ENCODE measurements at places on chromosomes 4 and X.

- DNase-seq, result no peak
Measured at GRCh38 chr4:158214856-158215255, 4.6 kb downstream of the TMEM144 start.

DNA sequence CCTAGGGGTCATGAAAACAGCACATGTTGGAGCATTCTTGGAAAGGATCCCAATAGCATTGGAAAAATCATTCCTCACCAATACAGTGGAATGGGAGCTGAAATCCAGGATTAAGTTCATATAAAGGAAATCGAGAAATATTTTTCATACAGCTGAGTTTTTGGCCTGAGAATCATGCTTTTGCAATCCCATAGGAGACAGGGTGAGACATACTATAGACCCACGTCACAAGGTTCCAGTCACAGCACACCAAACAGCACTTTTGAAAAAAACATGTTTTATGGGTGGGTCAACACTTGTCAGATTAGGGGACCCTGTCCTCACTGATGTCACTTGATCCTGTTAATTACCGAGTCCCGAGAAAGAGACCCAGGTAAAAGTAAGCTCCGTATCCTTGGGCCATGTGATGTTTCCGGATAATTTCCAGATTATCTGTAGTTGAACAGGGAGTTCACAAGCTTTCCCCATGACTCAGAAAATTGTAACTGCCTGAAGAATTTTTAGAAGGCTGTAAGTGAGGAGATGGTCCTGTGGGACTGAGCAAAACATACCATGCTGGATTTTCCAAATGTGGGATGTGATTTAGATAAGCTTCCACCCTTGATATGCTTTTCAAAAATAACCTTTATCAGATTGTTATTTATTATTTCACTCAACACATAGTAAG, 80.9 kb upstream of the TLR3 start:
- DNase-seq, result no peak

GRCh38 chrX:39869846-39870601, 227.7 kb downstream of the BCOR start:
- no peak for DNase-seq

- DNase-seq, result no peak
Measured at GRCh38 chr4:38058151-38058550, 98.0 kb downstream of the PTTG2 start.

DNA sequence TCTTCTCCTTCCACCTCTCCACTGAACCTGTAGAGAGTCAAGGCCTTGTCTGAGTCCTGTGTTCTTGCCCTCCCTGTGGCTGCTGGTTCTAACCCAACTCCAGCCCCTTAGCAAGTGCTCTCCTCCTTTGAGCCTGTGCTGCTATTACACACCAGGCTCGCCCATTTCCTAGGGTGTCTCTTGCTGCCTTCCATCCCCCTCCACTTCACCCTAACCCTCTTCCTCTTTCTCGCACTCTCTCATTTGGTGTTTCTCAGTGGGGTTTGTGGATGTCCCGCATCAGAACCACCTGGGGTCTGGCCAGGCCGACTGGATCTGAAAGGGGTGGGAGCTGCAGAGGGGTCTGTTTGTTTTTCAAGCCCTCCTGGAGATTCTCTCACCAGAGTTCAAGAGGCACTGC, 156.7 kb downstream of the SPRY1 start:
- DNase-seq, result no peak

- DNase-seq, result no peak
Measured at GRCh38 chr4:83361416-83362103, 26.9 kb upstream of the HPSE start.

DNA sequence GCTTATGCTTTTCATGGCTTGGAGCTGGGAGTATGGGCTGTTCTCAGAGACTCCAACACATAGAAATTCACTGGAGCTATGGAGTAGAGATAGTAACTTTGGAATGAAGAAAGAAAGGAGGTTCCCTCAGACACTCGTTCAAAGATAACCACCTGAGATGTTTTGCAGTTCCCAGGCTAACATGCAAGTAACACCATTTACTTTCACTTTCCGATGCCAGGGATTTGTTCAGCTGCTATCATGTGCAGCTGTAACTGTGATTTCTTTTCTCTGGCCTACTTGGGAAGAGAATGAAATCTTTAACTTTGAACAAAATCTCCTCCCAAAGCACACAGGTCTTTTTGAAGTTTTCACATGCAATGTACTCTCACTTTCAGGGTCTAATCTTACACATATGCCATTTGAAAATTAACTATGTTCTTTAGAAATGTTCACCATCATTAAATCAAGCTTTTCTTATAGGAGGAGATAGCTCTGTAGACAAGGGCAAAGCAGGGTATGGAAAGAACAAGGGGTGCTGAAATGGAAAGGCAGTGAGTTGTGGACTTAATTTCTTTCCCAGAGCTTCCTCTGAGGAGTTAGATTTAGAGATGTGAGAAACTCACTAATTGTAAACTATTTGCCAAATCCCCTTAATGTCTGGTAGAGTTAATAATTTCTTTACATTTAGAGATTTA, 514.3 kb downstream of the PDHA2 start:
- DNase-seq, result no peak

- no peak for DNase-seq
Measured at GRCh38 chr4:53280846-53281245, 85.0 kb downstream of the SCFD2 start.

DNA sequence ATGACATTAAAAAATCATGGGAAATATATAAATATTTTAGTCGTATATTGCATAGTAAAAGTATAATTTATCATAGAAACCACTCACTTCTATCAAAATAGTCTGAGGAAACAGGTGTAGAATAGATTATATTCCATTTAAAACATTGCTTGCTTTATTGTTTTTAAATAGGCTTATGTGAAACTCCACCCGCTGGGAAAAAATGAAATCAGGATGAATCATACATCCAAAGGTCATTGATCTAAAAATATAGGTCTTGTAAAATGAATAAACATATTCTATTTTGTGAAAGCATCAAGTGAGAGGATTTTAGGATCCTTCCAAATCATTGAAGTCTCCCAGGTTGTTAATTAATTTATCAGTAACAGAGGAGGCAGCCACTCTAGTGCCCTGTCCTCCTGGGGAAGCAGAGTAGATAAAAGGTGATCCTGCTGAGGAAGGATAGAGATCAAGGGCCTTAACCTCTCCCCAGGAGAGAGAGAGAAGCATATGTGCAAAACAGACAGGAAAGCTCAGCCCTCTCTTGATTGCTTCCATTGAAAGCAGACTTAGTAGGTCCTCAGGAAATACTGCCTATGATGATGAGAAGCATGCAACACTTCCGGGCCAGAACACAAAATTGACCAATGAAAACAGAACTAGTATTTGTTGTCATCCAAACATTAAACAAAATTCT, 96.8 kb upstream of the MAP9 start:
- no peak for DNase-seq

DNA sequence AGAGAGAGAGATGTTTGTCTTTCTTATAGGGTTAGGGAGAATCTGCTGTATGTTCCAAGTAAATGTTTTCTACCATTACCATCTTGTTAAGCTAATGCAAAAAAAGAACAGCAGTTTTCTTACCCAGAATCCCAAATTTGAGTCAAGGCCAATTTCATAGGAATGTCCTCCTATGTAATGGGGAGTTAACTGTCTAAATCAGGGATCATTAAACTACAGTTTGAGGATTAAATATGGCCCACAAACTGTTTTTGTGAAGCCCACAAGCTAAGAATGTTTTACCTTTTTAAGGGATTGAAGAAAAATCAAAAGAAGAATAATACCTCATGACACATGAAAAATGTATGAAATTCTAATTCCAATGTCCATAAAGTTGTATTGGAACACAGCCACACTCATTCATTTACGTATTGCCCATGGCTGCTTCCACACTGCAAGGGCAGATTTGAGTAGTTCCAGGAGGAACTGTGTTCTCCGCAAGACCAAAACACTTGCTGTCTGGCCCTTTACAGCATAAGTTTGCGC, 113.2 kb upstream of the SPRY1 start:
- DNase-seq, result no peak

DNA sequence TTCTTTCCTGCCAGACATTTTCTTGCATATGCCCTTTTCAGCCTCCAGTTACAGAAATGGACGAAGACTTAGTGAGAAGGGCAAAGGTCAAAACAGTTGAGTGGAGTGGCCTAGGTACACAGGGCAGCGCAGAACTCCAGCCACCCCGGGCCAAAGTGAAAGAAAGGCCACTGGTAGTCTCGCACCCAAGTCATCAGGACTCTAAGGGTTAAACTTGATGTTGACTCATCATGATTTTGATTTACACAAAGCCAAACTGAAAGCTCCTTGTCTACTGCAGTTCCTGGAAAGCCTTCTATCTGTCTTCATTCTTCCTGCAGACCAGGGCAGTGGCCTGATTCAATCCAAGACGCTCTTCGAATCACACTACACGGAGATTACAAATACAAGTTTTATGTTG, 2.6 kb upstream of the IL13RA1 start:
- no peak for DNase-seq

DNA sequence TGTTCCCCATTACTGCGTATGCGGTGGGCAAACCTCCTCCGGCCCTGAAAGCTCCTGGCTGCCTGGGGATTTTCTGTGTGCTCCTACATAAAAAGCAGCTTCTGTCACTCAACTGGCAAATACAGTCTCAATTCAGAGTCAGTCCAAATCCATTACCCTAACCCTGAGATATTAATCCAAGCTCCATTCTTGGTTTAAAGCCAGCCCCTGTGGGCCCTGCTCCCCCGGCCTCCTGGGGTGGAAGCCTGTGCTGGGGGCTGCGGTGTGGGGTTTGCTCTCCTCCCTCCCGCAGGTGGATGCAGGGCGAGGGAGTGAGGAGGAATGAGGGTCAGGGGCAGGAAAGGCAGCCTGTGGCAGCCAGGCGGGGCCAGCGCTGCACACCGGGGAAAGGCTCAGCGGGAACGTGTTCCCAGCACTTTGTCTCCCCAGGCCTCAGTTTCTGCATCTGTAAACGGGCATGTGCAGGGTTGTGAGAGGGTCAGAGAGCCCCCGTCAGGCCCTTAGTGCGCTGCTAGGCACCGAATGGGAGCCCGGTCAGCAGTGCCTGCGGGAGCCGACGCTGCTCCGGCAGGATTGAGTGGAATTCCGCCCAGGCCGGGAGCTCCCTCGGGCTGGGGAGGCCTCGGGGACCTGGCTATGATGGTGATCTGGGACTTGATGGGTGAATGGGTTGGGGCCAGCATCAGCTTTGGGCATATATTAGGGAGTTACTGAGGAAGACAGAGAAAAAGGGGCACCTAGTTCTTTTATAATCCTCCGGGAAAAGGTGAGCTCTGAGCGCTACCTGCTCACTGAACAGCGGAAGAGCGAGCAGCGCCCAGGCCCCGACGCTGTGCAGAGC, 6.3 kb upstream of the RGS12 start:
- no peak for DNase-seq

GRCh38 chr4:160020804-160021203, 917.9 kb downstream of the RAPGEF2 start:
- no peak for DNase-seq

GRCh38 chrX:99719140-99719539, 690.9 kb downstream of the PCDH19 start:
- DNase-seq, result no peak

DNA sequence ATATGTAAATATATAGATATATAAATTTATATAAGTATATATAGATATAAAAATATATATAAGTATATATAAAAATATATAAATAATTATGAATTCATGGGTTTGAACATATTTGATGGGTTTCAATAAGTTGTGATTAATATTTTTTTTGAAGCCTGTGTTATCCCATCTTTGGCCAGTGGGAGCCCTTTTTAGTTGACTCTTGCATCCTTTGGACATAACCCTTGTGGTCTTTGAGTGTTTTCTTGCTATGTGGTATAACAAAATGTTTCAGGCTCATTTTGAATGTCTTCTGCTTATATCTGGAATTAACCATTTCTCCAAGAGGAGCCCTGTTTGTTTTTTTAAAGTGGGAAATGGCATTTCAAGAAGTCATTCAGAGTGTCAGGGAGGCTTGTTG, 15.2 kb downstream of the SNX25 start:
- DNase-seq, result no peak

GRCh38 chrX:123169247-123169901, 14.7 kb upstream of the GRIA3 start:
- DNase-seq, result no peak
